NCI-H1436 (cell line): ENCODE measurements at places on chromosomes 11 and 22.
A peak's percentile ranks its signal among the peaks of the same experiment; 100 is the strongest.

DNA sequence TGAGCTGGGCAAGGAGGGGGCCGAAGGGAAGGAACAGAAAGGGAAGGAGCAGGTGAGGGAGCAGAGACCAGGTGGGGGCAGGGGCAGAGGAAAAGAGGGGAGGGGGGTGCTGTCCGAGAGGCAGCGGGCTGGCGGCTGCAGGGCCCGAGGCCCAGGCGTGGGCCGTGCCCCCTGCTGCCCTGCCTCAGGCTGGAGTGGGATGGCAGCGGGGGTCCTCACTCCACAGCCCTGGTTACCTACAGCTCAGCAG is 2.3 kb downstream of the IGF2 start:
- no peak for DNase-seq

DNA sequence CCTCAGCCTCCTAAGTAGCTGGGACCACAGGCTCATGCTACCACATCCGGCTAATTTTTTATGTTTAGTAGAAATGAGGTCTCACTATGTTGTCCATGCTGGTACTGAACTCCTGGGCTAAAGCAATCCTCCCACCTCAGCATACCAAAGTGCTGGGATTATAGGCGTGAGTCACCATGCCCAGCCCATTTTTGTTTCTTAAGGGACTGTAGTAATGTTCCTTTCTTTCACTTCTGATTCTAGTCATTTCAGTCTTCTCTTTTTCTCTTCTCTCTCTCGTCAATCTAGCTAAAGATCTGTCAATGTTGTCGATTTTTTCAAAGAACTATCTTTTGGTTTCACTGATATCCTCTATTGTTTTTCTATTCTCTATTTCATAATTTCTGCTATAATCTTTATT is 111.0 kb upstream of the APOA1 start:
- DNase-seq, result no peak

GRCh38 chr11:109604481-109605400 is 182.8 kb downstream of the C11orf87 start:
- DNase-seq, result no peak

GRCh38 chr11:16737818-16738192 is 642 bp upstream of the C11orf58 start:
- no peak for DNase-seq

DNA sequence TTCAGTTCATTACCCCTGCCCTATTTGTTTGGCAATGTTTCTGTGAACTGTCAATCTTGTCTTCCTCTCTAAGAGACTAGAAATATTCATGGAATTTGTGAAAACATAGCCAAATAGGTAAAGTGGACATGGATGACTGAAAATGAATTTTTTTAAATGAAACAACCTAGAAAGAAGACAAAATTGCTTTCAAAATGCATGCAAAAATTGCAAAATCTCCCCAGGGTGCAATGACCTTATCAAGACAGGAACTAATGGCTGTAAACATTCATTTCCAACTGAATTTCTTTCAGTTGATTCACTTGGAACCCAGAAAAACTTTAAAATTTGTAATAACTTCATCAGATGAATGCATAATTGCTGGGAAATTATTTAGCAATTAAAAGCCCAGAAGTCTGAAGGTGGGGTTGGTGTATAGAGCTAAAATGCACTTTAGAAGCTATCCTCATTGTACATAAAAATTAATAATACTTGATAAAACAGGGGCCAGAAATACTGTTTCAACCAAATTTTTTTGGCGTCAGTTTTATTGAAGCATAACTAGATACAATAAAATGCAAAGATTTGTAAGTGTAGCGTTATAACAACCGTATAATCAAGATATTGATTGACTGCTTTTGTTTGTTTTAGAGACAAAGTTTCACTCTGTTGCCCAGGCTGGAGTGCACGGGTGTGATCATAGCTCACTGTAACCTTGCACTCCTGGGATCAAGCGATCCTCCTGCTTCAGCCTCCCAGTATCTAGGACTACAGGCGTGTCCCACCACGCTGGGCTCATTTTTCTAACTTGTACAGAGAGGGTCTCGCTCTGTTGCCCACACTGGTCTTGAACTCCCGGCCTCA is 27.6 kb upstream of the SLC35C1 start:
- DNase-seq, result no peak

- no peak for DNase-seq
These were observed 104.6 kb downstream of the ATG16L2 start for GRCh38 chr11:72918851-72919250.

GRCh38 chr11:60899046-60899936 is 7.1 kb downstream of the PRPF19 start:
- DNase-seq, result peak; percentile 53

DNA sequence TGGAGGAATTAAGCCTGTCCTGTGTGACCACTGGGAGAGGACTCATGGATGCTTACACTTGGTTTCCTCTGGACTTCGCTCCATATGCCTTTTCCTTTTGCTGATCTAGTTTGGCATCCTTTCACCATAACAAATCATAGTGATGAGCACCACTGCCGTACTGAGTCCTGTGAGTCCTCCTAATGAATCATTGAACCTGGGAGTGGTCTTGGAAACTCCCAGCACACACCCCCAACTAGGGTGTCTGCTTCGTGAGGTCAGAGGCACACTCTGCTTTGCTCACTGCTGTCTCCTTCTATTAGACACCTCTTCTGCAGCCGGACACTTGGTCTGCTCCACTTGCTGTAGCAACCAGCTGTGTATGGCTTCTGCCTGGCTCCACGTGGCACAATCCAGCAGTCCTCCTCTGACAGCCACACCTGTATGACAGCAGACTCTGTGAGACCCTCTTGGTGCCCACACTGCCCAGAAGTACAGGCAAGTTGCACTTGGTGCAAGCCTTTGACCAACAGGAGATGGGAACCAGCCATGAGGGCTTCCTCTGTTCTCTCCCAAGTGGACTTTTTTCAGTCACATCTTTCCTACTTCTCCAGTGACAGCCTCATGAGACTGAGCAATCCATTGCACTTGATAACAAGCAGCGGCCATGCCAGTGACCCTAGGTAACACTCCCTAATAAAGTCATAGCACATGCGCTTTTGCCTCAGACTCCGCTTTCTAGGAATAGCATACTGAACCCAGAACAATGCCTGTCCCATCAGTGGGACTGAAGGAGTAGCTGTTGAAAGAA is 65.0 kb upstream of the HMGXB4 start:
- no peak for DNase-seq

DNA sequence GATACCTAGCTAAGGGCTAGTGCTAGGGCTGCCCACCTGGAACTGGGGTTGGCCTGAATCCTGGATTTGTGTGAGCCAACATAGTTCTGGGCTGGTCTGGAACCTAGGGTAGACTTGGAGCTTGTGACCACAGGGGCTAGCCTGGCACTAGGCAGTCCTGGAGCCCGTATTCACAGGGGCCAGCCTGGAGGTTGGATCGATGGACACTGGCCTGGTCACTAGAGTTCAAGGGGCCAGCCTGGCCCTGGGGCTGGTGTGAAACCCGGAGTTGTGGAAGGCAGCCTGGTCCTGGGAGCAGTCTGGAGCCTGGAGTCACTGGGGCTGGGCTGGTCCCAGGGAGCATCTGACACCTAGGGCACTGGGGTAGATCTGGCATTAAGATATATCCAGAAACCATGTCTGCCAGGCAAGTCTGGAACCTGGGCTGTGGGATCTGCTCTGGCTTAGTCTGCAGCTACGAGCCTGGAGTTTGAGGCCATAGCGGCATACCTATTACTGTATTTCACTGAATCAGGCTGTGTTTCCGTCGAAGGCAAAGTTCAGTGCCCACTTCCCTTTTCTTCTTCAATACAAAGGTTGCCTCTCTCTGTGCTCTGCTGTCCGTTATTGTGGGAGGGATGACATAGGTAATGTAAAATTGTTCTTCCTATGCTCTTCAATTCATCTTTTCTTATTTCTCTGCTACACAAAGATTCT is 9.1 kb upstream of the GLYATL1B start:
- no peak for DNase-seq

DNA sequence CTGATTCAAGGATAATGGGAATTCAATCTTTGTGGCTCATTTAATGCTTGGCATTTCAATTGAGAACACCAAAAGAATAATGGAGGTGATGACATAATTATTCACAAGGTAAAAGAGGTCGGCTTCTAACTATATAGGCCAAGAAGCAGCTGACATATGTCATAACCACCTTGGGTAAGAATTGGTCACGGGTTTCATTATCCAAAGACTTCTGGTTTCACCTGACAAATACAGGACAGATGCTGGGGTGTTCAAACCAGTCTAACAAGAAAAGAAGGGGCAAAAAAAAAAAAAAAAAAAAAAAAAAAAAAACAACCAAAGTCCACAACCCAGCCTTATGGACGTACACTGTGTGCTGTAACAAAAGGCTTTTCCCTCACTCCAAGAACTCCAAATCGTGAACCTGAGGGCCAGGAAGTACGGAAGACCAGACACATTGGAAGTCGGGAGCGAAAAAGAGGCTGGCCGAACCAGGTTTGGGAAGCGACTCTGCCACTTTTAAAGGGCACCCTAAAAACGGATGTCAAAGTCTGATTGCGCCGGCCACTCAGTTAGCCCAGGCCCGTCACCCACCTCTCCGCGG is 385 bp downstream of the HARBI1 start:
- DNase-seq, result no peak

DNA sequence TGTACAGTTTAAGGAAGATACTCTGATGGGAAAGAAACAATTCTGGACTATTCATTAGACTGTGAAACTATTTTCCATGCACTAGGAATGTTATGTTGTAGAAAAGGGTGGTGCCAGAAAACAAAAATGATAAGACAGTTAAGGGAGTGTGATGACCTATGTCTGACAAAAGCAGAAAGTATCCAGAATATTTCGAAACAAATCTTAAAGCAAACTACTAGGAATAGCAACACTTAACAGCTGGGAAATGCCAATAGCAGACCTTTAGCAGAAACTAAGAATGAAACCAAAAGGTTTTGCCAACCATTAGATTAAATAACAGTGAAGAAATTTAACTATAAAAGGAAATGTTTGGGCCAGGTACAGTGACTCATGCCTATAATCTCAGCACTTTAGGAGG is 3.3 kb upstream of the ARHGAP20 start:
- no peak for DNase-seq

DNA sequence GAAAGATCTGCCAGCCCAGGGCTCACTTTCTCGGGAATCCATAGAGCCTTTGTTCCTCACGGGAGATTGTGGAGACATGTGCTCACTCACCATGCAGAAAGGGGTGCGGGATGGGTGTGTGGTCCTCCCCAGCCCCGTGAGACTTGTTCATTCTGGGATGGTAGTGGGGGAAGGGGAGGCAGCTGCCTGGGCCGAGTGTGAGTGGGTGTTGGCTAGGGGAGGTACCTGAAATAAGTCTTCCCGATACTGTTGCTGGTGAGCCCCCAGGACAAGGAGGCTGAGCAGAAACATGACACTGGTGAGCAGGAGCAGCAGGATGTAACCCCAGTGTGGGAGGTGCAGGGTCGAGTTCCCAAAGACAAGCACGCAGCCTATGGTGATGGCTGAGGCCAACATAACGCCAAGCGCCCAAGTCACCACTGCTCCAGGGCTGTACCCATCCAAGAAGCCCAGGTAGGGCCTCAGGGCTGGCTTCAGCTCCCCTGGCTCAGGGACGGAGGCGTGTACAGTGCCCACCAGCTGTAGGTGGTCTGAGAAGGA is 2.8 kb downstream of the SLC7A4 start:
- no peak for DNase-seq

DNA sequence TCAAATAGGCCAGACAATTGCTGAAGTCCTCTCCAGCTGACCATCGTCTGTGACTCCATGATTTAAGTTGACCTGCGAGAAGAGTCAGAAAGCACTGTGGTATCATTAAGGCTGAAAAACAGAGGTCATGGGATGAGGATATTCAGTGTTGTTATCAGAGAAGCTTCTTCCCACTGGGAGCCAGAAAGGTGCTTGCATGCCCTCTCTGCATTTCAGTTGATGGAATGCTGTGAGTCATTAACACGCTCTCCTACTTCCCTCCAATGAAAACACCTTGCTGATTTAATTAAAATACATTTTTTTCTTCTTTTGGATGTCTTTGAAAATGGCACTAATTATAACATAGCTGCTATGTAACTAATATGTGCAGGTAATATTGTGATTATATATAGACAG is 667.0 kb downstream of the NTM start:
- no peak for DNase-seq

DNA sequence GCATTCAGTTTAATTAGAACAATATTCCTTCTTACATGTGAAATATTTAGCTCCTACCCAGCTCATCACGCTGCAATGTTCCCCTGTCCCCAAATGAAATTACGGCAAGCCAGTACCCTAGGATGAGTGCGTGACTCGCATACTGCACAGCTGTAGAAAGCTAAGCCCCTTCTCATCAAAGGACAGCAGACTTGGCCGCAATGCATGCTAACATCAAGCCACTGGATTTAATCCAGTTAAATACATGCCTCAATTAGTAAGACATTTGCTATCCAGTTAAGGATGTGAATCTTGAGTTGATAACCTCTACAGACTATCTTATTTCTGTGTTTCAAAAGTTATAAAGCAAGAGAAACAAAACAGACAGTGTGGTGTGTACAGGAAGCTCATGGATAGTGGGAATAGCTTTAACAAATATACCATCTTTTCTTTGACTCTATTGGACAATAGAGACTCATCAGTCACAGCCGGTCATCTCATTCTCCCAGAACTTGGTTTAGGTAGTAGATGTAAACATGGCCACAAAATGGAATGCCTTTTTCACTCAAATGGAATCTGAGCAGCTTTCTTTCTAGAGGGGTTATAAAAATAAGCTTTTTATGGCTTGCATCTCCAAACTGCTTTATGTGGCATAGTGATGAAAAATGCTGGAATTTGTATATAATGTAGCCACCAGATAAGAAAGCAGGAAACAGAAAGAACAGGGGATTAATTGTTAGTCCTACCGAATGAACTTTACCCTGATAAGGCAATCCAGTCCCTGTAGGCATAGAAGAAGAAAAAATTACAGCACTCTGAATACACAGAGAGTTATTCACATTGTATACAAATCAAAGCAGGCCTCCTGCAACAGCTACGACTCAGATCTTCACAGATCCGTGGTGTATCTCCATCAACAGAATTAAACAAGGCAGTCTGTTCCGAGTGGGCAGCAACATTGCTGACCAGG is 224.1 kb downstream of the CADM1 start:
- DNase-seq, result no peak

- DNase-seq, result no peak
These were observed 31.5 kb downstream of the C2CD3 start for GRCh38 chr11:74139151-74139918.

GRCh38 chr22:37526376-37526775 is 7.2 kb upstream of the CARD10 start:
- no peak for DNase-seq

GRCh38 chr11:94450048-94450447 is 43.6 kb downstream of the MRE11 start:
- DNase-seq, result no peak

DNA sequence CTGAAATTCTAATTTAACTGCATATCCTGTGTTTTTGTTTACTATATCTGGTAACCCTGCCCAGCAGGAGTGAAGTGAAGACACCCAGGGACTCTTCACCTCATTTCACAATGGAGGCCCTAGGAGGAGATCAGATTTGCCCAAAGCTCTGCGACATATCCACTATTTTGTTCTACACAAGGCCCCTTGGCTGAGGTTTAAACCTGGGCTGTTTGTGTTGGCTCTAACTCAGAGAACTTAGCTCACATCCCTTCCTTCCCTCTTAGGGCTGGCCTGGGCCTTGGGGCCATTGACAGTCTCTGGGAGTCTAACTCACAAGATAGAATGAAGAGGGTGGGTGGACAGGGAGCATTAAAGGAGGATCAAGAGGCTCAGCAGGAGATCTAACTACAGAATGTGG is 8.2 kb upstream of the PLA2G3 start:
- DNase-seq, result no peak
